ENCODE measurements at places on chromosomes 11 and 22.

GRCh38 chr11:9956483-9956882, 292.6 kb downstream of the SWAP70 start:
- no peak for DNase-seq

DNA sequence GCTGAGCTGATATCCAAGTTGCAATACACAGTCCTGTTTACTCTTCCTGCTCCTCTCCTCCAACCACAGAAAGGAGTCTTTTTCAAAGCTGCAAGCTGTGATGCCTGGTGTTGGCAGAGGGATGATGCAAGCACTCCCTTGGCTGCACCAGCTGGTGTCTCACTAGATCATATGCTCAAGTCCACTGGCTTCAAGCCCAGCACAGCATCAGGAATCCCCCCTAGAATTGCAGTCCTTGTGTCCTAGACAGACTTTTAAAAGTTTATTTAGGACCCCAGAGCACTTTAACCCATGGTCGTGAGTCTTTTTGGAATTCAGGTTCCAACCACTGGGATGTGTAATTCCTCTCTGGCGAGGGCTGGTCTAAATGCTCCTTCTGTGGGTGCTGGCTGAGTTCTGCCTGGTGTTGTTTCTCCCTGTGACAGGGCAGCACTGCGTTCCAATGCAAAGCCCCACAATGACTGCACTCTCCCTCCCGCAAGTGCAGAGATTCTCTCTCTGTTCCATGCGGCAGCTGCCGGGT, 1.9 kb upstream of the HEPN1 start:
- no peak for DNase-seq

GRCh38 chr22:21726650-21727049, 8.9 kb downstream of the YPEL1 start:
- DNase-seq: no peak

- DNase-seq: no peak
Measured at GRCh38 chr11:43737201-43737590, 56.7 kb downstream of the HSD17B12 start.

DNA sequence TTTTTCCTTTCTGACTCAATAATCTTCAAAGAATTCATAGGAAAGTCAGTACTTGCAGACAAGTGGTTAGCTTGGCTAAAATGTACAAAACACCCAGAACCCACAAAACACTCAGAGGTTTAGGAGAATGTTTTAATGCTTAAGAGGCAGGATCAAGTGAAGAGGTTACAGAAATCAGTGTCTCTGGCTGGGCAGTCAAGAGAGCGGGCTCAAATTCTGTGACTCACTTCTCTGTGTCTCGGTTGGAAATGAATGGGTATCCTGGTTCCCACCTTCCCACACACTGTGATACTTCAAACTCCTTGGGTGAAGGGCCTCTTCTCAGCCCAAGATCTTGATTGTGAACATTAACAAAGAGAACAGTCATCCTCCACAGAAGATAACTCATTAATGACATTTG, 3.8 kb downstream of the MPEG1 start:
- no peak for DNase-seq

- DNase-seq: no peak
Measured at GRCh38 chr22:50403701-50404101, 60.6 kb downstream of the PPP6R2 start.

DNA sequence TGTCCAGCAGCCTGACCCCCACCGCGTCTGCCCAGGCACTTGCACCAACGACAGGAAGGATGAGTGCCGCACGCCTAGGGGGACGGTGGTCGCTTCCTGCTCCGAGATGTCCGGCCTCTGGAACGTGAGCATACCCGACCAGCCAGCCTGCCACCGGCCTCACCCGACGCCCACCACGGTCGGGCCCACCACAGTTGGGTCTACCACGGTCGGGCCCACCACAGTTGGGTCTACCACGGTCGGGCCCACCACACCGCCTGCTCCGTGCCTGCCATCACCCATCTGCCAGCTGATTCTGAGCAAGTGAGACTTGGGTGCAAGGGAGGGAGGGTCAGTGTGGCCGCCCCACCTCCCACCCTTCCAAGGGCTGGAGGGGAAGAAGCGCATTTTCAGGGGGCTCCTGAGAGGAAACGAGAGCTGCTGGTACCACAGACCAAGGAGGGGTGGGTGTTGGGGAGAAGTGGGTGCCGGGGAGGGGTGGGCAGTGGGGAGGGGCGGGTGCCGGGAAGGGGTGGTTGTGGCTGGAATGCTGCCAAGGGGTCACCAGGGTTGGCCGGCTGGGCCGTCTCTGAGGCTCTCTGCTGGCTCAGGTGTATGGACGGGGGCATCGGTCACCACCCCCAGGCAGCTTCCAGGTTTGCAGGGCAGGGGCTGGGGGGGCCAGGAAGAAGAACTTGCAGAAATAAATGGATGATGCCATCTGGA, 27.7 kb upstream of the MUC5B start:
- no peak for DNase-seq

DNA sequence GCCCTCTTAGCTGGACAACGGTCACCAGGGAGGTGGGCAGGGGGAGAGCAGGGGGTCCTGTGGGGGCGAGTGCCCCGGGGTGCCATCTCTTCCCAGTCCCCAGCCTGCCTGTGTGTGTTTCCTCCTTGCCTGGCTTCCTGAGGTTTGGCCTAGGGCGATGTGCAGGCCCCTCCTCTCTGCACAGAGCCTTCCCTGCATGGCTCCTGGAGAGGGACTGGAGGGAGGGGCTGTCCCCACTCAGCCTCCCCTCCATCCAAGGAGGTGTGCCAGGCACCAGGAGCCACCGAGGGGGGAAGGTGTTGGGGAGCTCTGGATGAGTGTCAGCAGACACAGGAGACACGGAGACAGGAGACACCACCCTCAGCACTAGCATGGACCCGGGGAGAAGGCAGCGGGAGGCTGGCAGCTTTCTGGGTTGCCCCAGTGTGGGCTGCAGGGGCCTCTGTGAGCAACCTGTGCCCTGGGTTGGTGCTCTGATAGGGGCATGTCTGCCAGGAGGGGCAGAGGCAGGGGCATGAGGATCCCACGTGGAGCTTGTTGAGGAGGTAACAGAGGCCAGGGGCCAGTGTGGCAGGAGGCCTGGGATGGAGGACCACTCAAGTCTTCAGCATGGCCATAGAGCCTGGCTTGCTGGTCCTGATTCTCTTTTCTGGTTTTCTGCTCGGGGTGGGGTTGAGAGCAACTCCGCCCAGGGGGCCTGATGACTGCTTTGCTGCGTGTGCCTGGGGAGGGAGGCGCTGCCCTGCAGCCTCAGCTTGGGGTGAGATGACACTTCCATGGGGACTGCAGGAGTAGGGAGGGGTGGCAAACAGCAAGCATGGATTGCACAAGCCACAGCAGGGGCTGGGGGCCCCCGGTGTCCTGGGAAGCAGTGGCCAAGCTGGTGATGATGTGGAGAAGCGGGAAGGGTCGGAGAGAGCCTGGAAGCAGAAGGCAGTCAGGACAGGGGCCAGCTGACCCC, 78.8 kb downstream of the ST3GAL4 start:
- DNase-seq: no peak

GRCh38 chr11:8242499-8243280, 21.0 kb downstream of the LMO1 start:
- DNase-seq: no peak

GRCh38 chr22:37525073-37525745, 6.0 kb upstream of the CARD10 start:
- peak; percentile 77 for DNase-seq

DNA sequence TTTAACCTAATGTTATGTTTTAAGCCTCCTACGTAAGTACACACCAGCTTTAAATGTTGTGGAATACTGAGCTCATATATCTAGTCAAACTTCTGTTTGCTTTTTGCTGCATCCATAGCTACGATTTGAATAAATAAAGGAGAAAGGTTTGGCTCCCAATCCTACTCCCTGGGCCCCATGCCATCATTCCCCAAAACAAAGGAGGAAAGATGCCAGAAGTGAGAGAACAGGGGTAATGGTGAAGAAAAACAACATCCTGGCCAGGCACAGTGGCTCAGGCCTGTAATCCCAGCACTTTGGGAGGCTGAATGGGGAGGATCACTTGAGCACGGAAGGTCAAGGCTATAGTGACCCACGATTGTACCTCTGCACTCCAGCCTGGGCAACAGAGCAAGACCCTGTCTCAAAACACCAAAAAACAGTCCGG, 26.5 kb downstream of the SCGB1A1 start:
- DNase-seq: no peak

- no peak for DNase-seq
Measured at GRCh38 chr22:26563022-26563421, 26.9 kb downstream of the TPST2 start.

- DNase-seq: no peak
Measured at GRCh38 chr11:102225689-102226568, 91.4 kb upstream of the BIRC3 start.

- no peak for DNase-seq
Measured at GRCh38 chr22:47355776-47356510, 593.5 kb downstream of the TBC1D22A start.

GRCh38 chr22:25645964-25646363, 81.5 kb downstream of the GRK3 start:
- DNase-seq: no peak

DNA sequence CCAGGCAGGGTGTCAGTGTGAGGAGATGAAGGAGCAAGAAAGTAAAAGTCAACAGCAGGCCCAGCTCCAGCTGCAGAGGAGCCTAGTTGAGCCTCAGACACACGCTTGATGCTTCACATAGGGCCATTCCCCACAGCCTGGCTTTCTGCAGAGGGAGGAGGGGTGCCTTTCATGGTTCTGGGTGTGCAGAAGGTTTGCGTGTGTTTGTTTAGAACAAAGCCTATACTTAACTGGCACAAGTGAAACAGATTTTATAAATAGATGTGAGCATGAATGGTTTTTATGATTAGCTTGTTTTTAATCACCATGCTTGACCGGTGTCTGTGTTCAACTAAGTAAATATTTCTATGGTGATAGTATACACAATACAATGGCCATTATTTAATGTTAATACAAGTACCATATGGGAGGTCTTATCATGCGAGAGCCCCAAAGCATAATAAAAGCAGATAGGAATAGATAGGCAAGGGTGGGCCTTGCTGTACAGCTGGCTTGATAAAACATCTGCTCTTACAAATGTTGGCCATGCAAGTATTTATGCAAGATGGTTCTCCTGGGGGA, 290.2 kb downstream of the ETS1 start:
- no peak for DNase-seq

GRCh38 chr11:64661146-64661545, 61.9 kb downstream of the NRXN2 start:
- DNase-seq: no peak

DNA sequence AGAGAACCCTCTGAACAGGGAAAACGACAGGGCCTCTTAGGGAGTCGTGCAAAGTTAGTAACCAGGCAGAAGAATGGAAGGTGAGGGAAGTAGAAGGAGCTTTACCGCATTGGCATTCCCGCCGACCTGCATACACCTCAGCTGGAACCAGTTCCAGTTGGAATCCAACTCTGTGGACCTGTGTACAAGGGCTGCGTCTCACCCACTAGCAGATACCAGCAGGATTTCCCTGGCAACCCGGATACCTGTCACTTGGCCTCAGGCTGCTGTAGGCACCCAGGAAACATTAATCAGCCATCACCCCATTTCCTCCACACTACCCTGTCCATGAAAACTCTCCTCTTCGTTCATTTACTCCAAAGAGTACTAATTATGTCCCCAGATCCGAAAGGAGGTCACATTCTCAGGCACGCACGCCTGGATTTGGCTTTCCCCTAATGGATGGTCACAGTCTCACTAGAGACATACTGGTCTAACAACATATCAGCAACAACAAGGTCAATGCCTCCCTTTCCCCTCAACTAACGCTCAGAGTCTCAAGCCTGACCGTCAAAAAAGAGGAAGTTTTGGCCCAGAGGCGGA, 842 bp downstream of the ARFGAP2 start:
- no peak for DNase-seq
